ENCODE measurements at places on chromosomes 1 and 21.
A peak's percentile ranks its signal among the peaks of the same experiment; 100 is the strongest.

DNA sequence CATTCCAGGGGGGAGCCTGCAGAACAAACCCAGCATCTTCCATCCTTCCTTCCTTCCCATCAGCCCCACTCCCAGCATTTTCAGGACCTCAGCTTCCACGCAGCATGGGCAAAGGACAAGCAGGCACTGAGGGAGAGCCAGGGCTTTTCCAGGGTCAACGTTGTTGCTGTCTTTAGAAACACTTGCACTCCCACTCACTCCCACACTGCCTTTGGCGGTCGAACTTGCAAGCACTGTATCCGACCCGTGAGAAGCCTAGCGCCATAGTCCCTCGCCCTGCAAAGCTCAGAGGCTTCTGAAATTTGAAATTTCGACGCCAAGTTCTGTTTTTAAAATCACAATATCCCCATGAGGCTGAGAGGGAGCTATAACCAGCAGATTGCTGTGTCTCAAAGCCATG is 47.4 kb downstream of the KCNAB2 start:
- no peak for DNase-seq

DNA sequence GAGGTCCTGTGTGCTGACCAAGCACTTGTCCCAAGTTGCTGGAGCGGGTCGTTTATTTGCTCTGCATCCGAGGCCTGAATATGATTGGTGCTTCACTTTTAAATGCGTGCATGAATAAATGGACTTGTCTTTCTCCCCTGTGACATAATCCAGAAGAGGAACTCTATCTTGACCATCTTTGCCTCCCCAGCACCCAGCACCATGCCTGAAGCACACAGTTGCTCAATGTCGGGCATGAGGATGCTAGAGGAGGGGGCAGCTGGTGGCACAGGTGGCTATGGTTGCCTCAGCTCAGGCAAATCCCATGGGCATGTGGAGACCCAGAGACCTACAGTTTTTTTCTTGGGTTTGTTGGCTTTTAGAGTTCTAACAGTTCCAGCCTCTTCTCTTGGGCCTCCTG is 142.6 kb downstream of the KAZN start:
- DNase-seq, result no peak

- no peak for DNase-seq
Observed at GRCh38 chr1:248695451-248696132, 7.0 kb downstream of the OR14I1 start.

DNA sequence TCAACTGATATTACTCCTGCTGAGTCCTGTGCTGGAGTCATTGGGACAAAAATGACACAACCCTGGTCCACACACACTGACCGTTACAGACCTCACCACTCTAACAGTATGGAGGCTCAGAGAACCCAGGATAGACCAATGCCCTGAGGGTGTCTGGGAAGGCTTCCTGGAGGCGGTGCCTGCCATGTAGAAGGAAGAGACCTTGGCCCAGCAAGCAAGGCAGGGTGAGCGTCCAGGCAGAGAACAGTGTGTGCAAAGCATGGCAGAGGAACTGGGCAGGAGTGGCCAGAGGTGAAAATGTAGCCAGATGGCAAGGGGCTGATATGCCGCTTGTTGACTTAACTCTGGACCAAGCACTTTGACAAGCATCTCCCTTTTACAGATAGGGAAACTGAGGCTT is 85.5 kb downstream of the VWA5B1 start:
- no peak for DNase-seq

DNA sequence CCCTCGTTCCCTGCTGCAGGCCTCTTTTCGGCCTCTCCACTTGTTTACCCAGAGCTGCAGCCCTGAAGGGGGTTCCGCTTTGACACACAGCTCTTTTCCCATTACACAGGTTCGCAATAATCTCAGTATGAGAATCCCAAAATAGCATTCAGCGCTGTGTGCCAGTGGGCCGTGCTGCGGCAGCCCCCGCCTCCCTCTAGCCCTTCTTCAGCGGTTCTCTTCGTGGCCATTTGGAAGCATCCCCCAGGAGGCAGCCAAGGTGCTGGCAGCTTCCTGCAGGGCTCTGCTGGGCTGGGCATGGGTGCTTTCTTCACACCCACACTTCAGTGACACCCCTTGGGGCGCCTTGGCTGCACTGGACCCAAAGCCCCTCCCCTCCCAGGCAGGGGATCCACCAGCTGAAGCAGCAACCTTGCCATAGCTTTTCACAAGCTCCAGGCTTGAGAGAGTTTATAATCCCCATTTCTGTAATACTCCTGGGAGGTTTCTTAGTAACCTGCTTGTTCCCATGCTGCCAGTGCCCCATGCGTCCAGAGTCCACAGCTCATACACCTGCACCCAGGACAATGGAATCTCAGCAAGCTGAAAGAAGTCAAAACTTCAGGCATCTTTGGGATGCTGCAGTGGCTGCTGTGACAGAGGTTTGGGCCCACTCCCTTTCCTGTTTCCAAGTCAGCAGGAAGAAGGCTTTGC is 8.1 kb downstream of the NCF2 start:
- no peak for DNase-seq

DNA sequence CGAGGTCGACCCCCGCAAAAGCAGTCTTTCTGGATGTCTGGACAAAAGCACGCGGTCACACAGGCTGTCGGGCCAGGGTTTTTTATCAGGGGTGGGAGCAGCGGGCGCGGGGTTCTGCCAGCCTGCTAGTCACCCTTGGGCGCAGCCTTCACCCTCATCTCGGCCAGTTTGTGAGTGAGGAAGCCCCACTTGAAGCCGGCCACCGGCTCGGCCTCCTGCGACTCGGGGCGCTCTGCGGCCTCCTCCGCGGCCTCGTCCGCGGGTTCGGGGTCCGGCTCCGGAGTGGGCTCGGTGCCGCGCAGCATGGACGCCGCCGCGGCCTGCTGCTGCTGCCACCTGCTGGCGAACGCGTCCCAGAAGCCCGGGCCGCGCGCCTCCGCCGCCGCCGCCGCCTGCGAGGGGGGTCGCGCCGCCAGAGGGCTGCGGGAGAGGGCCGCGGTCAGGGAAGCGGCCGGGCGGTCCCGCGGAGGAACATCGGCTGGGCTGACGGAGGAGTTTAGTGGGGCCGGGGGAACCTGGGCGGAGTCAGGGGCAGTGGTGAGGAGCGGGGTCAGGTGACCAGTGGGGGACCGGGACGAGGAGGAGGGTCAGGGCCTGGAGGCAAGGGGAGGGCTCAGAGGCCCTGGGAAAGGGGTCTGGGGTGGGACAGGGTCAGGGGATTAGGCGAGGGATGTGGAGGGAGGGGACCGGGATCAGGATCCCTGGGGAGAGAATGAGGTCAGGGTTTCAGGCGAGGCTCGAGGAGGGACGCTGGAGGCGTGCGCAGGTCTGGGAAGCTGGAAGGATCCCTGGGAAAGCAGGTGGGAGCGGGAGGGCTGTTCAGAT is 4.5 kb downstream of the C1orf232 start:
- peak; percentile 34 for DNase-seq

DNA sequence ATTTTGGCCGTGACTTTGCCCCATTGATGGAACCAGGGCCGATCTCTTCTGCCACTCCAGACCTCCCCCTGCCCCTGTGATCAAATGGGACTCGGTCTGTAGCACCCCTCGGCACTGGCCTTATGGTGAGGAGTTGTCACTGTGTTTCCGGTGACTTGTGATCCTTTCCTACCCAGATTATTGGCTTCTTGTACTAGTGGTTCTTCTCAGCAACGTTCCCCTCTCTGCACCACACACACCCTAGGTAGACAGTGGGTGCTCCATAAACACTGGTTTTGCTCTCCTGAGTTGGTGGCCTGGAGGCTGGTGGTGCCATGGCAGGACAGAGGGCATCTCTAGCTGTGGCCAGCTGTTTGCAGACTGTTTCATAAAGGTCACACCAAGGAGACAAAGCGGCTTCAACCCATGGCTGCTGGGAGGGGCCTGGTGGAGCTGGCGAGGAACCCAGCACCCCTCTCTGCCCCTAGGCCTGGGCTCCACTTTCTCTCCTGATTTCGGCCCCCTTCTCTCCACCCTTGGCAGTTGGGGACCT is 50.7 kb downstream of the DHRS3 start:
- no peak for DNase-seq

- DNase-seq, result no peak
Observed at GRCh38 chr1:91557039-91557690, 56.5 kb downstream of the CDC7 start.

GRCh38 chr1:153357076-153357852 is 390 bp upstream of the S100A9 start:
- DNase-seq, result no peak

- no peak for DNase-seq
Observed at GRCh38 chr1:75785320-75785982, 605 bp upstream of the RABGGTB start.

DNA sequence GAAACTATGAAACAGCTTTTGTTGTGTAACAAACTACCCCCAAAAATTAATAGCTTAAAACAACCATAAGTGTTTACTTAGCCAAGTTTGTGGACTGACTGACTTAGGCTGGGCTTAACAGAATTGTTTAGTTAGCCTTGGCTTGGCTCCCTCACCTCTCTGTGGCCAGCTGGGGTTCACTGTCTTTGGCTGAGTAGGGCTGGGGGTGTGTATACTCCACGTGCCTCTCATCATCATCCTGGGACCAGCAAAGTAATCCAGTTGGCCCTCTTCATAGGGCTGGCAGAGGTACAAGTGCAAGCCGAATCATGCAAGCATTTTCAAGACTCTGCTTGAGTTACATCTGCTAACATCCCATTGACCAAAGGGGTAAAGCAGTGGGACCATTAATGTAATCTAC is 252.3 kb downstream of the BRINP2 start:
- no peak for DNase-seq

GRCh38 chr1:54300401-54300800 is 100.4 kb downstream of the MRPL37 start:
- no peak for DNase-seq

DNA sequence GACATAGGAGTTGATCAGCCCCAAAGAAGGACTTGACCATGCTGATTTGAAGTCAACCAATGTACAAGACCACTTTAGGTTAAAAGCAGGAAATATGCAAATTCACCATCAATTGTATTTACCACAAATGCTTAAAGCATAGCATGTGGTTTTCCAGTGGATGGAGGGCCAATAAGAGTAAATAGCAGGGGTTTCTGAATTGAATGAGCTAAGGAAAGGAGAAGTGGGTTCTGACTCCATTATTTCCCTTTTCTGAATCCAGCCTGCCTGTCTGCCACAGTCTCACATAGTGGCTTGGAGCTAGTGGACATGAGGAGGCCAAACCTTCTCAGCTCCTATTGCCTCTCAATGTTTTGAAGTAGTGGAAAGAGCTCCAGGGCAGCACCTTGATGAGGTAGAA is 7.2 kb upstream of the TNFSF18 start:
- DNase-seq, result no peak

DNA sequence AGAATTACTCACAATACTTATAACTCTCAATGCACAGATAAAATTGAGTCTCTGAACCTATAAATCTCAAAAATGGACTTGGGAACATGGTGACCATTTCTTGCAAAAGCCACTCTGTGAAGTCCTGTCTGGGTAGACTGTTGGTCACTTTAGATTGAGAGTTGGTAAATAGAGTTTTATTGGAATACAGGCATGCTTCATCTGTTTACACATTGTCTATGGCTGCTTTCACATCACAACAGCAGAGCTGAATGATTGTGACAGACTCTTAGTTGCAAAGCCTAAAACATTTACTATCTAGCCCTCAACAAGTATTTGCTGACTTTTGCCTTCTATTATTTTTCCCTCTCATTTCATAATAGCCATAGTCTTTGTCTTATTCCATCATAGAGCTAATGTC is 24.1 kb upstream of the ASPM start:
- DNase-seq, result no peak

DNA sequence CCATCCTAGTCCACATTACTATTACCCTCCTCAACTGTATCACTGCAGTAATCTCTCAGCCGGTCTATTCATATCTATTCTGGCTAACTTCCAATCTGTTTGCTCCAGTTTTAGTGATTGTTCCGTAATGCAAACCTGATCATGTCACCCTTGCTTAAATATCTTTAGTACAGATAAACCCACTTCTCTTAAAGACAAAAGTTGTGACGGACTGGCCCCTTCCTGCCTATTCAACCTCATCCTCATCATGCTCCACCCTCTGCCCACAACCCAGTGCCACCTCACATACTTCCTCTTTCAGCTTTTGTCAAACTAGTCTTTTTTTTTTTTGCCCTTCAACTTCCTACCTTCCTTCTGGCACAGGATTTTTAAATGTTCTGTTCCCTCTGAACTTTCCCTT is 2.8 kb upstream of the C1orf162 start:
- DNase-seq, result peak; percentile 61

GRCh38 chr1:92408825-92409224 is 77.9 kb downstream of the GFI1 start:
- no peak for DNase-seq

DNA sequence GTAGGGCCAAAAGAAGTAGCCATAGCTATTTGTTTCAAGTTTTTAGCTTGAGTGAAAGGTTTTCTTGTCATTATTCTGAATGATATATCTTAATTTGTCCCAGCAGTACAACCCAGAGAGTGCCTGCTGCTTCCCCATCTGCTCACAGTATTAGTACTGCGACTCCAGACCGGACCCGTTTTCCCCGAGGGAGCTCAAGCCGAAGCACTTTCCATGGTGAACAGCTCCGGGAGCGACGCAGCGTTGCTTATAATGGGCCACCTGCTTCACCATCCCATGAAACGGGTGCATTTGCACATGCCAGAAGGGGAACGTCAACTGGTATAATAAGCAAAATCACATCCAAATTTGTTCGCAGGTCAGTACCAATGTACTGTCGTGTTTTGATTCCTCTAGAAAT is 37.2 kb upstream of the C1orf115 start:
- DNase-seq, result no peak

DNA sequence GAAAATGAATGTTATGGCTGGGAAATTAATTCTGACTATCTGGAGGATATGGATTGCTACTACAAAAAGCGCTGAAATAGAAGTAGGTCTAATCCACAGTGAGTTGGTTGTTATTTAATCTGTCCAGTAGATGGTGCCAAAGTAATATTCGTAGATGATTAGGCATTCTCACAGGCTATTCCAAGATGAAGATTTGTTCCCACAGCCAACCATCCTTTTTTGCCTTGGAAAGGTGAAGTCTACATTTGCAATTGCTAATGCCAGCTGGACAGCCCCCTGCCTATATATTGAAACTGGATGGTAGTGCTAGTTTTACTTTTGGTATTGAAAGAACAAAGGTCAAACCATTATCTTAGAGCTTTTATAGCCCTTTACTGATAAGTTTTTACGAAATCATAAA is 43.8 kb downstream of the RBM11 start:
- no peak for DNase-seq

DNA sequence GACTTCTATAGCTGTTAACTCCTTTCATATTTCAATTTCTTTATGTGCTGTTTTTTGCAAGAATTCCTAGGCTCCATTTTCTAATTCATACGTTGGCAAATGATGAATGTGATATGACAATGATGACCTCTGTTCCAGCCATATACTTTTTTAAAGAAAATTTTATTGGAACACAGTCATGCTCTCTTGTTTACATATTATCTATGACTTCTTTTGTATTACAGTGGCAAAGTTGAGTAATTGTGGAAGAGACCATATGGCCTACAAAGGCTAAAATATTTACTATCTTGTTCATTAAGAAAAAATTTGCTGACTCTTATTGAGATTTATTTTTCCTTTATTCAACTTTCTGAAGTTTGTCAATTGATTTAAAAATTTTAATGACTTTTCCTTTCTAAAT is 7.1 kb downstream of the IFI44L start:
- no peak for DNase-seq

DNA sequence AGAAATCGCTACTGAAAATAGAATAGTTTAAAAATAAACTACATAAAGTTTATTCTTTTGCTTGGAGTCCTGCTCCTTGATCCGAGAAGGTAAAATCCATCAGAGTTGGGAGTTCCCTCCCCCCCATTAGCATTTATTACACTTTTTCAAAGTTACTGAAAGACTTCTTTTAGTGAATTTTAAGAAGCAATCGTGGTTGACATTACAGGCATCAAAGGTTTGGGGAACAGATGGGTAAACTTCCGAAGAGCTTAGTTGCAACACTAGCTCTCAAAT is 31.0 kb upstream of the NFIA start:
- no peak for DNase-seq

Data from effector CD4-positive, alpha-beta T cell (primary cell).